ENCODE measurements at places on chromosomes 13 and 19.

- no peak for DNase-seq
These were observed 358.7 kb downstream of the IRS2 start for GRCh38 chr13:109427695-109428094.

DNA sequence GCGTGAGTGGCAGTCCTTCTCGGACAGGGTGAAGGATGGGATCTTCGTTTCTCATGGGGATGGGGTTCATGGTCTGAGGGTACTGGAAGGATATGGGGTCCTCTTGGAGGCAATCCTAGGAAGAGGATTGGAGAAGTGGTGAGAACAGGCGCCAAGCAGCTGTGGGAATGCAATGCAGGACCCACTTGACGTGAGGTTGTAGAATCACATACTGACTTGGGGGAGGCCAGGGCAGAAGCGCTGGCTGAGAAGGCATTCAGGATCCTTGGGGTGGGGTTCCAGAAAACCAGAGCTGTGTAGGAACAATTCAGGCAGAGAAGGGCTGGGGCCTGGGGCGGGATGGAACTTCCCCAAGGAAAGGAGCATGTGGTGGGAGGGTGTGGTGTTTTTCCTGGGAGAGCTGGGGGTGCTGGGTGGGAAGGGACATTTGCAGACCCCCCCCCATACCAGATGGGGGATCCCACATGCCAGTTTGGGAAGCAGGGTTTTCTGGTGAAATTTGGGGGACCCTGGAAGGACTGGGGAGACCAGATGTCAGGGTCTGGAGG, 852 bp downstream of the KLK1 start:
- DNase-seq, result no peak

DNA sequence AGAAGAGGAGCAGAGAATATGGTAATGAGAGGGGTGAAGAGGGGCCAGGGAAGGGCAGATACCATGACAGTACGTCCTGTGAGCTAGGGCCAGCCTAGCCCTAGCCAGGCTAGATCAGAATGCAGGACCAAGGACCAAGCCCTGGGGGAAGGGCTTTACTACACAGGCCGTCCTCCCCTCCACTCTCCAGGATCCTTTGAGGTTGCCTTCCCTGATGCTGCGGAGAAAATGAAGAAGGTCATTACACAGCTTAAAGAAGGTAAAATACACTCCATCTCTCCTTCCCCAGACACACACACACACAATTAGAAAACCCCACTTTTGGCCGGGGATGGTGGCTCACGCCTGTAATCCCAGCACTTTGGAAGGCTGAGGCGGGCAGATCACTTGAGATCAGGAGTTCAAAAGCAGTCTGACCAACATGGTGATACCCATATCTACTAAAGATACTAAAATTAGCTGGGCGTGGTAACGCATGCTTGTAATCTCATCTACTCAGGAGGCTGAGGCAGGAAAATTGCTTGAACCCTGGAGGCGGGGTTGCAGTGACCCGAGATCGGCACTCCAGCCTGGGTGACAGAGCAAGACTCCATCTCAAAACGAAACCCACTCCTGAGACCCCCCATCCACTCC, 8.5 kb downstream of the SPACA6 start:
- no peak for DNase-seq

DNA sequence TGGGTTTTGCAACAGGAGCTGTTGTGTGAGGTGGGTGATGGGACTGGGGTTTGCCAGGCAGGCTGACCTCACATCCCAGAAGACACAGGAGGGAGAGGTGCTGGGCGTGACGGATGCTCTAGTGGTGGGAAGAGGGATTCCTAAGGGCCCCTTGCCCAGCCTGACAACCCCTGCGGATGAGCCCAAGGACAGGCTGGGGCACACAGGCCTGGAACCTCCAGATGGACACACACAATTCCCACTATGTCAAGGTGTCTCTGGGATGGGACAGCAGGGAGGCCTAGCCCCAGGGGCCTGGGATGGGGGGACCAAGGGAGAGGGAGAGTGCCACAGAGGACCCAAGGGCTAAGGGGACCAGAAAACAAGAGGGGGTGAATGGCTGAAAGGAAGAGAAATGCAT, 191.5 kb downstream of the ZNF536 start:
- DNase-seq, result no peak

GRCh38 chr13:51453207-51453958, 547 bp upstream of the INTS6 start:
- no peak for DNase-seq

GRCh38 chr19:5687360-5688198, 2.5 kb upstream of the RPL36 start:
- no peak for DNase-seq

DNA sequence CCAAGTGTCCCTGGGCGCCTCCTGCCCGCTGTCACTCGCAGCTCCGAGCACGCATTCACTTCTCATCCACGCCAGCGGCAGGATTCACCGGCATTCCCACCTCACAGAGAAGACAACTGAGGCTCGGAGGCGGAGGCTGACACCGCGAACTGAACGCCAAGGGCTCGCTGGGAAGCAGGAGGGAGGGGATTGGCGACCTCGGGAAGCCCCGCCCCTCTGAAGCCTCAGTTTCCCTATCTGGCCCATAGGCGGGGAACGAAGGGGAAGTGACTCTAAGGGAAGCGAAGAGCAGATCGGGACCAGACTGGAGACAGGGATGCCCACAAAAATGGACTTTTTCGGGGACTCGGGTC, 256 bp downstream of the MICOS13 start:
- no peak for DNase-seq

DNA sequence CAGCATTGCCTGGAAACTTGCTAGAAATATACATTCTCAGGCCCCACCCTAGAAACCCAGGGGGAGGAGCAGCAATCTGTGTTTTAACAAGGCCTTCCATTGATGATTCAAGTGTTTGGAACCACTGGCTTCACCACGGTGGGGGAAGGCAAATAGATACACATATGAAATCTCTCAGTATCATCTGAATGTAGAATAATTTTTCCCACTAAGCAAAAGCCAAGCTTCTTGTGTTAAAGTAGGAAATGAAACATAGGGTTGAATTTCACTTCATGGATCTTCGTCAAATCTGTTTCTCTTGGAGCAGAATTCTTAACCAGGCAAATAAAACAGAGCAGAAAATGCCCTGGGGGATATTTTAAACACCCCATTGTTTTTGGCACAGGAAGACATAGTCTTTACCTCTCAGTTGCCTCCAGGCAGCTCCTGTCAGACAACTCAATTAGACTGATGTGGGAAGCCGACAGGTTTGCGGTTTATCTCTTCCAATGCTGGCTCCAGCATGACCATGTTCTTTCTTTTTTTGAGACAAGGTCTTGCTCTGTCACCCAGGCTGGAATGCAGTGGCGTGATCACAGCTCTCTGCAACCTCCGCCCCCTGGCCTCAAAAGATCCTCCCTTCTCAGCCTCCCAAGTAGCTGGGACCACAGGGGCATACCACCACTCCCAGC, 213.0 kb downstream of the FOXO1 start:
- no peak for DNase-seq

DNA sequence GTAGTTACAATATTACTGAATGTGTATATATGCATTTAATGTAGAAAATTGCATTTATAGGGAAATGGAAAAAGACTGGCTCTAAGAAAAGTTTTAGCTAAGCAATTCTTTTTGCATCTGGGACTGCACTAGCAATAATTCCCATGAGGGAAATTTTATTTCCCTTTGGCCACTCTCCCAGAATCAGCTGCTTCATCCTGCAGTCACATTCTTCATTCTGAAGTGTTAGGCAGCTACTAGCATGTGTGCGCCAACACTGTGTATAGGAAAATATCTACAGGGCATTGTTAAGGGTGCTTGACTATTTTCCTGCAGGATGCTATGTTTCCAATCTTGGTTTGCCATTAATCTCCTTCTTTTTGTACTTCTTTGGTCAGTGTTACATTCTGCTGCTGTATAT, 312.8 kb upstream of the PCDH20 start:
- no peak for DNase-seq

- DNase-seq, result no peak
These were observed 165.4 kb downstream of the GPC5 start for GRCh38 chr13:91563799-91564198.

GRCh38 chr13:113036401-113036800, 67.4 kb downstream of the MCF2L start:
- no peak for DNase-seq

GRCh38 chr13:97140611-97141010, 81.5 kb upstream of the MBNL2 start:
- DNase-seq, result no peak

- DNase-seq, result no peak
These were observed 47.7 kb downstream of the KLF2 start for GRCh38 chr19:16372065-16372915.

GRCh38 chr13:65638572-65639168, 1591.5 kb downstream of the PCDH9 start:
- DNase-seq, result no peak

DNA sequence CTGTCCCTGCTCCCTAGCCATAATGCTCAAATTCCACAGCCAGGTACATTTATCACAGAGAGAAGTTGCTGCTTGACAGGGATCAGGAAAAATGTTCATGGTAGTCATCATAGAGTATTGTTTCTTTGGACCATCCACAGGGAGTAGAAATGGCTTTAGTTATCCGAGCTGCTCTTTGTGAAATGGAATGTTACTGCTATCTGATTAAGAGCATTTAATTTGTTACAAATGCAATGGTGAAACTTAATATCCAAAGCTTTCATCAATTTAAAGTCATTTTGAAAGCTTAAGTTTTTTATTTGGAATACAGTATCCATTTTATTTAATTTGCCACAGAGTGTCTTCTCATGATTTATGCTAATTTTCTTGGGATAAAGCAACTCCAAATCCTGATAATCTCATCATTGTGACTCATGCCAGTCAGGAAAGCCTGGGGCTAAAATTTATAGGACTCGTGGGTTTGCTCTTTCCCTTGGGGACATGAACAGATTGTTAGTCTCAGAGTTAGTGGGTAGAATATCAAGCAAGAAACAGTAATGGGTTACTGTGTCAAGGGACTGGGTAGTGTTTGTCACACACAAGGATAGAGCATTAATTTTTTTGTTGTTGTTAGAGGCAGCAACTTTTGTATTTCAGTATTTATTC, 59.8 kb downstream of the SCEL start:
- no peak for DNase-seq

DNA sequence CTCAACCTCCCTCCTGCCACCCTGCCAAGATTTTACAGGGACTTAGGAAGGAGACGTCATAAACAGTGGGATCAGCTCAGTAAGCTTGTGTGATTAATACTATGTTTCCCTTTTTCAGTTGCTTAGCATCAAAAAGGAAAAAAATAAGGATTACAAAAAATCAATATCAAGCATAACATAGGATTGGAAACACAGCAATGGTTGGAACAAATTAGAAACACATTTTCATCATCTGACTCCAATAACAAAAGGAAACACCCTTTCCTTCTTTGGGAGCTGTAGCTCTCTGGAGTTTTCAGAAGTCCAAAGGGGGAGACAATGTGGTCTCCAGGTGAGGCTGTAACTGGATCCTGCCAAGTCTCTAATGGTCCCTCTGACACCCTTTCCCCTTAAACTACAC, 233.4 kb downstream of the B3GLCT start:
- DNase-seq, result no peak

DNA sequence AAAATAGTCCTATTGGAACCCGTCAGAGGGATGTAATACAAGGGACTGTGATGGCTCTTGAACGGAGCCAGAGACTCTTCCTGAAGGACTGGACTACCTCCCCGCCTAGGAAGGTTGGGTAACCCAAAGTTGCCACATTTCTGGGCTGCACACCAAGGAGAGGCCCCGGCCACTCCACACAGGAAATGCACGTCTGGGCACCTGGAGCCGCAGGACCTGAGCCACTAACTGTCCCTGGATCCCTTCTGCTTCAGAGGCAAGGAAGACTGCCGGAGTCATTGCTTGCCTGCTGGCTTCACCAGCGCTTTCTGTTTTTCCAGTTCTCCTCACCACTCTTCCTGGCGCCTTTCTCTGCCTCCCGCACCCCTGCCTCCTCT, 1.2 kb upstream of the FLT1 start:
- no peak for DNase-seq

DNA sequence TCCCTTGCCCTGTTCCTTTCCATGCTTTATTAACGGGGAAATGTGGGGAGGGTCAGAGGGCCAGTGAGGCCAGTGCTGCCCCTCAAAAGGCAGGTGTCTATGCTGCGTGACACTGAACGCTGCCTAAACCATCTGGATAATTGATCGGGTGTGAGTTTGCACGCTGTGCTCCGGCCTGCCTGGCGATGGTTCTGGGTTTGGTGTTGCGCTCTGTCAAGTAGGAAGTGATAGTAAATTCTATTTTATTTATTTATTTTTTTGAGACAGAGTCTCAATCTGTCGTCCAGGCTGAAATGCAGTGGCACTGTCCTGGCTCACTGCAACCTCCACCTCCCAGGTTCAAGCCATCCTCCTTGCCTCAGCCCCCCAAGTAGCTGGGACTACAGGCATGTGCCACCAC, 86.5 kb downstream of the ATP11A start:
- DNase-seq, result no peak

GRCh38 chr19:44646049-44646416, 2.3 kb downstream of the PVR start:
- no peak for DNase-seq

DNA sequence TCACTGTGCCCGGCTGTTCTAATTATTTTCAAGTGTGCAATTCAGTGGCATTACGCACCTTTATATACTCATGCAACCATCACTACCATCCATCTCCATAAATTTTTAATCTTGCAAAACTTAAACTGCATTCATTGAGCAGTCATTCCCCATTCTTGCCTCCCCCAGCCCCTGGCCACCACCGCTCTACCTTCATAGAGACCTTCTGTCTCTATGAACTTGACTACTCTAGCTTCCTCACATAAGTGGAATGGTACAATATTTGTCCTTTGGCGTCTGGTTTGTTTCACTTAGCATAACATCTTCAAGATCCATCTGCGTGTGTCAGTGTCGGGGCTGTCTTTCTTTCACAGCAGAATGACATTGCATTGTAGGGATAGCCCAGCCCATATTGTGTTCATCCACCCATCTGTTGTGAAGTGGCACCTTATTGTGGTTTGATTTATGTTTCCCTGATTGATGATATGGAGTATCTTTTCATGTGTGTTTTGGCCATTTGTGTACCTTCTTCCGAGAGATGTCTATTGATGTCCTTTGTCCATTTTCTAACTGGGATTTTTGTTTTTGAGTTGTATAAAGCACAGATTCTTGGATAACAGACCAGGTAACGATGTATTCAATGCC, 64.8 kb upstream of the FLT1 start:
- no peak for DNase-seq
